ENCODE measurements at places on chromosomes 6 and 20.
A peak's percentile ranks its signal among the peaks of the same experiment; 100 is the strongest.

- no peak for DNase-seq
Measured at GRCh38 chr6:131456565-131456964, 116.5 kb upstream of the ARG1 start.

- no peak for DNase-seq
Measured at GRCh38 chr6:9704989-9705388, 709.9 kb downstream of the TFAP2A start.

DNA sequence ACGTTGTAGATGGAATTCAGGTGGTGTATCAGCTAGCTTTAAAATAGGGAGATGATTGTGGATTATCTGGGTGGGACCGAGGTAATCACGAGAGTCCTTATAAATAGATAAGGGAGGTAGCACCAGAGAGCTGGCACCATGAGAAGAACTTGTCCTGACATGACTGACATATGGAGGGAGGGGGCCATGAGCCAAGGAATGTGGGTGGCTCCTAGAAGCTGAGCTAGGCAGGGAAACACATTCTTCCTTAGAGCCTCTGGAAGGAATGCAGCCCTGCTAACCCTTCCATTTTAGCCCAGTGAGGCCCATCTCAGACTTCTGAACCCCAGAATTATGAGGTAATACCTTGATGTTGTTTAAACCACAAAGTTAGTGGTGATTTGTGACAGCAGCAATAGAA, 321.1 kb upstream of the SULF2 start:
- DNase-seq, result no peak

- no peak for DNase-seq
Measured at GRCh38 chr6:130076512-130076911, 58.1 kb downstream of the L3MBTL3 start.

- no peak for DNase-seq
Measured at GRCh38 chr20:24738981-24739633, 210.0 kb upstream of the CST7 start.

DNA sequence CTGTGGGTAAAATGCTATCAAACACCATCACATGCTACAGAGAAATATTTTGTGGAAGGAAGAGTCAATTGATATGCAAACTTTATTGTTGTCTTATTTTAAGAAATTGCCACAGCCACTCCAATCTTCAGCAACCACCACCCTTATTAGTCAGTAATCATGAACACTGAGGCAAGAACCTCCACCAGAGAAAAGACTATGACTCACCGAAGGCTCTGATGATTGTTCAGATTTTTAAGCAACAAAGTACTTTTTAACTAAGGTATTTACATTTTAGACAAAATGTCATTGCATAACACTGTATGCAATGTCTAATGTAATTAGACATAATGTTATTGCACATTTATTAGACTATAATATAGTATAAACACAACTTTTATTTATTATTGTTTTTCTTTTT, 26.2 kb upstream of the MMP24 start:
- no peak for DNase-seq

DNA sequence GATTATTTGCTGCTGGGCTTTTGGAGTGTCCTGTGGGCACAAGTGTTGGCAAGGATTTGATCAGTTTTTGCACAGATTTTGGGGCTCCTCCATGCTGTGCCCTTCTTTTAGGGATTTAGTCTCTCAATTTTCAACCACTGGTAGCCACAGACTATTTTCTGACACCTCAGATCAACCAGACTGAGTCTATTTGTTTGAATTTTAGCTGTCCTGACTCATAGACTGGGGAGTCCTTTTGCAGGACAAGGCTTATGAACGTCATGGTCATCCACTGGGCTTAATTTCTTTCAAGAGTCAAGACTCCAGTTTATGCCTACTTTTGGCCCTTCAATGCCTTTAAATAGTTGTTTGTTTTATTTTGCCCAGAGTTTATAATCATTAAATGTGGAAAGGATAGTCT, 59.3 kb downstream of the BCKDHB start:
- no peak for DNase-seq

GRCh38 chr6:10084111-10084986, 330.5 kb downstream of the TFAP2A start:
- no peak for DNase-seq

GRCh38 chr20:56554869-56555268, 21.8 kb downstream of the FAM209B start:
- DNase-seq, result peak; percentile 79

DNA sequence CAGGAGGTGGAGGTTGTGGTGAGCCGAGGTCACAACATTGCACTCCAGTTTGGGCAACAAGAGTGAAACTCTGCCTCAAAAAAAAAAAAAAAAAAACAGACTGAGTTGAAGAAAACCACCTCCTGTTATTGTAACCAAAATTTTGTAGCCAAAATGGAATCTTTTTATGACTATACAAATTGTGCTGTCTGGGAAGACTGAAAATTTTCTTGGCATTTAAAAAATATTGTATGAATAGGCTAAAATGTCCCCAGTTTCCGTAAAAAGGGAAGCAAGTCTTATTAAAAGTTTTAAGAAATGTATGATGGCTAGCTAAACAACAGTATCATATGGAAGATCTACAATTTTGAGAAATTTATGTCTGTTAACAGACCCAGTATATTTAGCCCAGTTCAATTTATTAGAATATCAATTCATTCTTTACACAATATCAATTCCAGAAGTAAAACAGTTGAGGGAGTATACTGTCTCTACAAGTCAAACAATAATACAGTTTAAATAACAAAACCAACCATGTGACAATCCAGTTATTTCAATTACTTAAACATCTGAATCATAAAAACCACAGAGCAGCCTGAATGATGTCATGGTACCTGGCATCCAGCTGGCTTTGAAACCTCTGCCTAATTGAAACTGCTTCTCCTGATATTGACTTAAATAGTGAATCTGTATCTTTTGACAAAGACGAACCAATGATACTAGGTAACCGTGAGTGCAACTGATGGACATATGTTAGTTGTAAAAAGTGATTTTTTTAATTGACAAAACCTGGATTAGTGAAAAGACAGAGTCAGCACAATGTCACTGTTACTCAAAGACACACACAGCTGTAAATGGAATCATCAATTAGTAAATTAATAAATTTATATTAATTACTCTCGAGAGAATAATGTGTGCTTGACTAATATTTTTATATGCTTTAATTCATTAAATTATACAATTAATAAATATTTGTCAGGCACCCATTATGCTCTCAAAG, 166.6 kb upstream of the MARCKS start:
- no peak for DNase-seq

GRCh38 chr6:139112146-139112545, 22.7 kb upstream of the HECA start:
- no peak for DNase-seq

- DNase-seq, result no peak
Measured at GRCh38 chr6:77979204-77979603, 326.4 kb downstream of the MEI4 start.

- DNase-seq, result peak; percentile 67
Measured at GRCh38 chr6:6008648-6009421, 2.1 kb upstream of the NRN1 start.

GRCh38 chr6:96202571-96202970, 186.8 kb downstream of the FUT9 start:
- no peak for DNase-seq

DNA sequence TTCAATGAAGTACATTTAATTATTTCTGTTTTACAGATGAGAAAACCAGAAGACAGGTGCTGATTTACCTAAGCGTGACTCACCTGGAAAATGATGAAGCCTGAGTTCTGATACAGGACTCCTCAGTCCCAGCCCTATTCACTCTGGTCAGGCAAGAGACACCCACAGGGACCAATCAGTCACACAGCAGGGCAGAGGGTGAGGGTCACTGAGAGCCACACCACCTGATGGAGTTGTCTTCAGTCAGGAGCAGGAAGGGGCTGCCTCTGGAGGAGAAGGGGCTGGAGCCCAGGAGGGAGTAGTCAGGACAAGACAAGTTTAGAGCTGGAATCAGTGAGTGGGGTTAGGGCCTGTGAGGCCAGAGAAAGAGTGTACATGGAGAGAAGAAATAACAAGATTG, 251.2 kb upstream of the MOCS1 start:
- DNase-seq, result no peak

DNA sequence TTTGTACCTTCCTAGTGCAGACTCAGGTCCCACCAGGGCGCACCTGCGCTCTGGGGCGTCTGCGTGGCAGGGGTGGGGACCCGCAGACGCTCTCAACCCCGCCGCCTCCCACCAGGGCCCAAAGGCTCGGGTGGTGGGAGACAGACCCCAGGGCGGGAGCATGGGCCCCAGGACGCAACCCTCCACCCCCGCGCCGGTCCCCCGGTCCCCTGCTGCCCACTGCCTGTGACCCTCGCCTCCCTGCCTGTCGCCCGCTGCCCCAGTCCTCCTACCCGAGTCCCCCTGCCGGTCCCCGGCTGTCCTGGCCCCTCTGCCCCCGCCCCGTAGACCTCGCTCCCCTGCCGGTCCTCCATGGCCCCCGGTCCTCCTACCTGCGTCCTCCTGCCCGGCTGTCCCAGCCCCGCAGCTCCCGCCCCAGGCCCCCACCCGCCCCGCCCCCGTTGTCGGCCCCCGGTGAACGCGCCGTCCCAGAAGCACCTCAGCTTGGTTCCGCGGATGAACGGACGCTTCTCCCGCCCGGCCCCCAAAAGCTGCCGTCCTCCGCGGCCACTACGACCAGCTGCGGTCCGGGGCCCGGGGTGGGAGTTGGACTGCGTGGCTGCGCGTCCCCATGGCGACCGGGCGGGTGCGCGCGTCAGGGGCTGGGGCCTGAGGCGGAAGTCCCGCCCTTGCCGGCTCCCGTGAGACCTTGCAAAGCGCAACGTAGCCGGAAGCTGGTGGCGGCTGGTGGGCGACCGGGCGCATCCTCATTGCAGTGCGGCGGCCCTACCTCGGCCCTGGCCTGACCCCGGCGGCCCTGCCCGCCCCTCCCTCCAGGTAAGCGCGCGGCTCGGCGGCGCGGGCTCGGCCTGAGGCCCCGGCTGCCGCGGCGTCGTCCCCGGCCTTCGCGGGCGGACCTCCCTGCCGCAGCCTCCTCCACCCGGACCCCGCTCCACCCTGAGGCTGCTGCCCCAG, at the start of gene ARFGAP1:
Gene ARFGAP1, plus strand, starts transcription at position 709 of the 954 bp plus-strand sequence. CDS start 2,768 bp downstream, outside the sequence.
- peak; percentile 48 for DNase-seq

GRCh38 chr6:70797625-70798024, 129.9 kb downstream of the SMAP1 start:
- no peak for DNase-seq

- no peak for DNase-seq
Measured at GRCh38 chr6:149896491-149896890, 1.4 kb downstream of the RAET1E start.

GRCh38 chr6:17042422-17043147, 59.3 kb upstream of the STMND1 start:
- DNase-seq, result no peak

DNA sequence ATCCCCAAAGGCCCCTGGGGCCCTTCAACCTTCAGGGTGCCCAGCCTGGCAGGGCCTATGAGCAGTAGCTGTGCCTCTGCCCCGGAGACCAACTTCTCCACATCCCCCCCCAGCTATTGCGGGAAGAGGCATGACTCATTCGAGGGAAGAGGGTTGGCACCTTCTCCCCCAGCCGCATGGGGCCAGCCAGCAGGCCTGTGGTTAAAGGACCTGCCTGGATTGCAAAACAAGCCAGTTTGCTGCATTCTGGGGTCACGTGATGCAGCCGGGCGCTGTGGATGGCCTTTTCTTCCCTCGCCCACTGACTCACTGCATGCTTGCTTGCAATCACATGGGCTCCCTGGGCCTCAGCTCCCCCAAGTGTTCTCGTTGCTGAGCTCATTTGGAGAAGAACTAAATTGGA, 182.5 kb downstream of the MAFB start:
- DNase-seq, result no peak

DNA sequence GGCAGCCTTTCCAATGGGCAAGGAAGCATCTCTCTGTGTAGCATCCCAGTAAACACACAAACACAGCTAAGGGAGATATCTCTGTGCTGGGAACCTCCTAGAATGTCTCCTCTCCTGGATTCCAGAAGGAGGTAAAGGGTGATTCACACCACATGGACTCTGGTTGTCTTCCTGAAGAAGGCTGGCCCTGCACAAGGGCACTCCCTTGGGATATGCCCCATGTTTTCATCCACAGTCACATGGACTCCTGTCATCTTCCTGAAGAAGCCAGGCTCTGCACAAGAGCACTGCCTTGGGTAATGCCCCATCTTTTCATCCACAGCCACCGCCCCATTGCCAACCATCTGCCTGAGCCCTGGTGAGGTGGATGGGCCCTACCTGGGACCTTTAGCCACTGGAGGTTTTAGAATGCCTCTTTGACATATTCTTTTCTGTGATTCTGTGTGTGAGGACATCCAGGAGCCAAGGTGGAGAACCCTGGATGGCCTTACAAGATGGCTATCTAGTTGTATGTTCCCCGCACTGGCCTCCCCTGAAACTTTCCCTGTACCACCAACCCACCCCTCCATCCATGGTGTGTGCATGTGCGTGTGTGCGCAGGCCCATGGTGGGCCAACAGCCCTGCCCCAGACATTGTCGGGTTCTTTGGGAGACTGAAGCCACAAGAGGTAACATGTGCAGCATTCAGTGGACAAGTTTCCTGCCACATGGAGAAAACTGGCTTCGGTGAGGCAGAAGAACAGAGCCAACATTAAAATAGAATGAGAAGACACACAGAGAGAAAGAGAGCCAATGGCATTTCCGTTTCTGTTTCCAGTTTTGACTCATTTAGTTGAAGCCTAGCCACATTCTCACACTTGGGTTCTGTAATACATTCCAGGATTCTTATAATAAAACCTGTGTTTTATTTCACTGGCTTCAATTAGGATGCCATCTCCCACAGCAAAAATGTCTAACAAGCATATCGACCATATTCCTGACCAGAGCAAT, 110.2 kb upstream of the CST7 start:
- DNase-seq, result no peak

DNA sequence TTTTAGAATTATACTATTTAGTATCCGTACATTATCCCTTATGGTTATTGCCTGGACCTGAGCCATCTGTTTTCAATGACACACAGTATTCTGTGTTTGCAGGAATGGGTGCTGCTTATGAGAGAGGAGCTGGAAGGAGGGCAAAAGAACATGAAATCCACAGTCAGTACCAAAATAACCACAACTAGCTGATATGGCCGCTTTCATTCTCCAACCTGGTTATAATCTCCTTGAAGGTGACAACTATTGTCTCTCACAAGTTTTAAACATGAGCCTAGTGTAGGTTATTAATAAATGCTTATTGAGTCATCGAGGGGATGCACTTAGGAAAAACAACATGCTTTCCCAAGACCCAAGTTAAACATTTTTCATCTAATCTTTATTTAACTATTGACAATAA, 356.6 kb downstream of the BMP2 start:
- DNase-seq, result no peak

- DNase-seq, result no peak
Measured at GRCh38 chr6:133503336-133503729, 262.2 kb downstream of the EYA4 start.

DNA sequence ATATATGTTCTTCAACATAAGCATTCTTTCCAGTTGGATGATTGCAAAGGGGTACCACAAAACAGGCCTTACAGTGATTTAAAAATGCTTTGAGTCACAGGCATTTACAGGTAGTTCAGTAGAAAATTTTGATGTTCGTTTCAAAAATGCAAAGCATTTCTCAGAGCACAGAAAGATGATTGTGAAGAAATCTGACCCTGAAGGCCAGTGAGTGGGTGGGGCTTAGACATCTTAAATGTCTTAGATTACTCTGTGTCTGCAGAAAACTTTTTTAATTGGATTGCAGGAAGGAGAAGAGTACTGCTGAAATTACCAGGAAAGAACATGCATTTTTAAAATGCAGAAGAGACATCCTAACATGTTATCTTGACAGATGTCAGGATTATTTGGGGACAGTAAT, 268.3 kb downstream of the CDKAL1 start:
- no peak for DNase-seq

- DNase-seq, result peak; percentile 8
Measured at GRCh38 chr6:71886184-71887005, at the start of gene RIMS1. Gene RIMS1 (plus strand): TSS chr6:71886550. CDS start chr6:71887024, 474 bp downstream.
